ENCODE measurements at places on chromosomes 1 and 21.

DNA sequence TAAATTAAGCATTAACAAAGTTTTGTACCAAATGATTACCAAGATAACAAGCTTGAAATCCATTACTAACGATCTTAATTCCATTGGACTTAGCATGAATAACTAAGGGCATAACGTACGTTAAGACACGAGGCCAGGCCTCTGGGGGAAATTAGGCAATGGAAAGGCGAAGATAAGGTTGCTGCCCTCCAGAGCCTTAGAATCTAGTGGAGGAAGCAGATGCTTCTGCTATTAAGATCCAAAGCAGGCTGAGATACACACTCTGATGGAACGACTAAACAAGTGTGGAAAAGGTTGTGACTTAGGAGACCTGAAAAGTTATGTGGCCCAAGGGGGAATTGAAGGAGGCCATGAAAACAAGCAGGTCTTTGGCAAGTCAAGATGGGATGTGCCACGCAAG is 6.0 kb downstream of the AKNAD1 start:
- no peak for DNase-seq

GRCh38 chr1:193184776-193185175 is 1.6 kb downstream of the B3GALT2 start:
- DNase-seq, result no peak

DNA sequence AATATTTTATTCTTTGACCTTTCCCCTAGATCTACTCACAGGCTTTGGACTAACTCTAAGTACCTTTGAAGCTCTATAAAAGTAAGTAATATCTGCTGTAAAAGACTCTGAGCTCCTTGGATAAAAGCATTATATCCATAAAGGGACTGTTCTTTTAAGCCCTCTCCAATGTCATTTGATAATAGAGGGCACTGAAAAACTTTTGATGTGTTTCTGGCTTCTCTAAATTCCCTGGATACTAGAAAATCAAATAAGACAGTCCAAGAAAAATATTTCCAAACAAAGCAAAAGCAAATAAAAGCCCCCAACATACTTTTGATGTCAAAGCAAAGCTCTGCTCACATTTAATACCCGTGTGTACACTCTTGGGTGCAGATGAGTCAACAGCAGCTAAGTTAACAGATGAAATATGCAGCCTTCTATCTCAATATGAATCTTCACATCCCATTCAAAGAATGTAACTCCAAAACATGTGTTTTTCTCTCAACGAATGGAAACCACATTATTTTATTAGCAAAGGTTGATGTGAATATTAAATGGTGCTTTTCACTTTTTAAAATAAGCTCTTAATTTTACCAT is 230.3 kb downstream of the CENPF start:
- DNase-seq, result no peak

- DNase-seq, result peak; percentile 10
Observed at GRCh38 chr21:46425571-46425970, 33.1 kb upstream of the DIP2A start.

GRCh38 chr1:55300975-55301374 is 85.8 kb upstream of the USP24 start:
- DNase-seq, result no peak

DNA sequence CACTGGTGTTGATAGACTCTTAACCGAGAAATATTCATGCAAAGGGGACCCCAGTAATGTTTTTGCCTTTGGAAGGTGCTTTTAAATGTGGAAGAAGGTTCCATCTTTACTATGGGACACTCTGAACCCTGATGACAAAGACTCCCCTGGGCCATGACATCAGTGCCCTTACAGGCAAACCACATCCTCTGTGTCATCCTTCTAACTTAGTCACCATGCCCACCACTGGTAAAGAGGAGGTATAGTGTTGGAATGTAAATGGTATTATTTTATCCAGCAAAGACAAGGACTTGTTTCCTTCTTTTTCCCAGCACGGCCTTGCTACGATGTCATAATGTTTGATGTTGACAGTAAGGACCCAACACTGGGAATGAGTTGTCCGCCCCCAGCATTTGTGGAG is 12.6 kb downstream of the METTL13 start:
- no peak for DNase-seq

DNA sequence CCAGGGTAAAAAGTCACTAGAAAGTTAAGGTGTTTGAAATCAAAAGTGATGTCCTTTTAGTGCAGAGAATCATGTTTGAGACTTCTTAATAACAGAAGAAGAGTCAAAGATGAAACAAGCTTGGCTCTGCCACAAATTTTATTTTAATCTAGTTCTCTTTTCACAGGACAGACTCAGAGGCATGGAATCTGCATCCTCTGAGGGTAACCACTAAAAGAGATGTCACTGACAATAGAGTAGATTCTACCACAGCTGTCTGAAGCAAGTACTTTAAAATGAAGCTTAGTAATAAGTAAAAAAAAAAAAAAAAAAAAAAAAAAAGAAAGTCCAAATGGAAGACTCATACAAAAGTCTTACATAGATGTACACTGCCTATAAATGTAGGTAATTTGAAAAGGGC is 519.7 kb upstream of the PRMT6 start:
- DNase-seq, result no peak

GRCh38 chr1:115833856-115834255 is 7.1 kb downstream of the NHLH2 start:
- DNase-seq, result no peak

DNA sequence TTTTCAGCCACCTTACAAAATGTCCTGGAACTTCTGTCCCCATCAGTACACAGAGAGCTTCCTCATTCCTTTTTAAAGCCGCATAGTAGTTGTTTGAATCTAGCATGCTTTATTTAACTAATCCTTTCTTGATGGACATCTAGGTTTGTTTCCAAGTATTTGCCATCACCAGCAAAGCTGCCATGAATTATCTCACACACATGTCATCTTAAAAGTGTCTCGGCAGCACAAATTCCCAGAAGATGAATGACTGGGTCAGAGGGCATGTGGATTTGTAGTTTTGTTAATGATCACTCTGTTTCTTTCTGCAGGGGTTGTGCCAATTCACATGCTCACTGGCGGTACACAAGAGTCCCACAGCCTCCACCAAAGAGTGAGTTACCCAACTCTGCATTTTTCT is 68.3 kb downstream of the CLIC6 start:
- DNase-seq, result no peak

GRCh38 chr21:40563900-40564299 is 283.1 kb downstream of the DSCAM start:
- no peak for DNase-seq

GRCh38 chr1:3903141-3904005 is 3.3 kb upstream of the C1orf174 start:
- no peak for DNase-seq

DNA sequence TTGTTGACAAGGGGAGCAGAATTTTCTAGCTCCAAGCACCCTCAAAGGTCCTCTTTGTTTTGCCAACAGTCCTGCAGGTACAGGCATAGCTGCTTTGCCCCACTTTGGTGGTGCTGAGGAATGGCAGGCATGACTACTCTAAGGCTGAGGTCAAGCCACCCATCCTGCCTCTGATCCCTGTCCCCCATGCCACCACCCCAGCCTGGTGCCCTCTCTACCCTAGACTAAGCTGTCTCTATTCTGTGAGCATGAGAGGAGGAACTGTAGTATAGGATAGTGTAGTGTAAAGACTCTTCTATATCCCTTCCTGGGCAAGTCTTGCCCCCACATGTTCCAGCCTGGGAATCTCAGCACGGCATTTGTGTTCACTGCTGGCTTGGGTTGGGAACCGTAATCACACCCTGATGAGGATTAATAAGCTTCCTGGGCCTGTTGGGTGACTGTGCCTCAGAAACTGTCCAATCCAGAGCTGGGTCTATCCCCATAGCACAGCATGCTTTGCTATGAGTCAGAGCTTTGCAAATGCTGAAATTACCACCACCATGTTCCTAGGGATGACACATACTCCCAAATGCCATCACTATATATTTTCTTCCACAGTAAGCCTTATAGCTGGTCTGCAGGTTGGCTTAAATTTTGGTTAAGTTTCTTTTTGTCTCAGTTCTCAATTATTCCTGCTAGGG is 105.7 kb upstream of the PPP2R5A start:
- DNase-seq, result no peak

- no peak for DNase-seq
Observed at GRCh38 chr21:34276711-34277425, 86.9 kb upstream of the KCNE2 start.

- DNase-seq, result no peak
Observed at GRCh38 chr1:21239221-21239620, 51.0 kb downstream of the ECE1 start.

DNA sequence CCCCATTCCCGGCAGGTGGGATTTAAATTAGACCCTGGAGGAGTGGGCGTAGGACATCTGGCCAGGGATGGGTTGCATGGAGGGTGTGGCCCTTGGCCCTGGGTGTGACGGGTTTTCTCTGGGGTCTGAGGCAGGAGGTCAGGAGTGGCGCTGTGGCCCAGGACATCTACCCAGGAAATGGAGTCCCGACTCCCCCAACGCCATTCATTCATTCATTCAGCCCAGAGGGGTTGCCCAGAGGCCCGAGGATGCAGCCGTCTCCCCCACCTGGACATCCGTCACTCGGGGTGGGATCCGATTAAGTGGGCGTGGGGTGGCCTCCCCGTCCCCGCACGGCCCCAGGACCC is 663 bp downstream of the ATP13A2 start:
- DNase-seq, result no peak

- DNase-seq, result no peak
Observed at GRCh38 chr1:203075236-203076030, 10.4 kb downstream of the MYOG start.

GRCh38 chr1:7785108-7785507 is 1.0 kb downstream of the PER3 start:
- DNase-seq, result no peak

DNA sequence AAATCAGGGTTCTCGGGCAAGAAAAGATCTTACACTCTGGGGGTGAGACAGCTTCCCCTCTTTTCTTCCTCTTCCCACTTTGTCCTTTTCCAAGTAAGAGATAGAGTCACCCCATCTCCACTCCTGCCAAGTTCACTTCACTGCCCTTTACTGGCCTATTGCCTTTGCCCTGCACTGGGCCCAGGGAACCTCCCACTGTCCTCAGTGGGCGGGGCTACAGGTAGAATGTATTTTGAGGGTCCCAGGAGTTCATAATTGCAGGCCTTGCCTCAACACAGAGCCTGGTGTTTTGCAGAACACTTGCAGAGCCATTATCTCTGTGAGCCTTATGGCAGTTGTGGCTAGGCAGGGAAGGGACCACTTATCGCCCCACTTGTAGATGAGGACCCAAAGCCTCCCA is 3.3 kb downstream of the AMPD2 start:
- DNase-seq, result no peak

- no peak for DNase-seq
Observed at GRCh38 chr1:156632355-156632754, 9.6 kb upstream of the BCAN start.

DNA sequence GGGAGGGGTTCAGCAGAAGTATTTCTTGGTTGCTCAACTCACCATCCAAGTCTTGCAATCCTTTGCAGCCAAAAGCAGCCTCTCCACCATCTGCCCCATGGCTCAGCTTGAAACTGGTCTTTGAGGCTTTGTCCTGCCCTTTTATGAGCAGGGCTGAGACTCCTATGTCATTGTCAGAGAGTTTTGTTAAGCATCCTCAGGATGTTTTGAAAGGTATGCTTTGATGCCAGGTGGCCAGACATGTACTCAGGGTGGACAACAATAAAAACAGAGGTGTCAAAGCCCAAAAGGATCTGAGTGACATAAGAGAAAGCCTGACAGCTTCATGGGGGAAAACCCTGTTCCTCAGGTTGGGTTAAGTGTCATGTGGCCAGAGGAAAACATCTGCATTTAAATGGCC is 310.5 kb downstream of the PRDM2 start:
- no peak for DNase-seq

GRCh38 chr1:227946624-227947385 is 927 bp downstream of the WNT9A start:
- DNase-seq, result peak; percentile 29

DNA sequence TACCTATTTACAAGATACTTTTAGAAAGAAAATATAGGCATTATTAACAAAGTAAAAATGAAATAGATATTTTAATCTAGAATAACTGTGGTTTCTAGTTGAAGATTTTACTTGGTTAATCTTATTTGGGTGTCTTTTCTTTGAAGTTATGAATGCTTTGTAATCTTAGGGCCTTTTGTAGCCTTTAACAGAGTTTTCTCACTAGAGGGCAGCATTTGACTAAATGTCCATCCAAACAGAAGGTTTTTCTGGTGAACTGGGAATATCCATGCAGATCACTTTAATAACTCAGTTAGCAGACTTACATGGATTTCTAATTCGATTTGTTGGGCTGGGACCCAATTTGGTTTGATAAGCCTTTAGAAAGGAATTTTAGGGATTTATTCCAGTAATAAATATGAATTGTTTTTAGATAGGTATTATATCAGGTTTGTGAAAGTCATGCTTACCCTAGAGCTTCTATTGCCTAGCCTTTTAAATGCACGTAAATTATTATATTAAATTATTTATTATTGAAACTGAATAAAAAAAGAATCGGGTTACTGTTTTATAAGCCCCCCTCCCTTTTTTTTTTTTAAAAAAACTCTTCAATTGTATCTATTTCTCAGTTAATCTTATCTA is 119.7 kb downstream of the ZNF326 start:
- DNase-seq, result peak; percentile 77

GRCh38 chr1:19435181-19435580 is 50.2 kb downstream of the CAPZB start:
- DNase-seq, result no peak

DNA sequence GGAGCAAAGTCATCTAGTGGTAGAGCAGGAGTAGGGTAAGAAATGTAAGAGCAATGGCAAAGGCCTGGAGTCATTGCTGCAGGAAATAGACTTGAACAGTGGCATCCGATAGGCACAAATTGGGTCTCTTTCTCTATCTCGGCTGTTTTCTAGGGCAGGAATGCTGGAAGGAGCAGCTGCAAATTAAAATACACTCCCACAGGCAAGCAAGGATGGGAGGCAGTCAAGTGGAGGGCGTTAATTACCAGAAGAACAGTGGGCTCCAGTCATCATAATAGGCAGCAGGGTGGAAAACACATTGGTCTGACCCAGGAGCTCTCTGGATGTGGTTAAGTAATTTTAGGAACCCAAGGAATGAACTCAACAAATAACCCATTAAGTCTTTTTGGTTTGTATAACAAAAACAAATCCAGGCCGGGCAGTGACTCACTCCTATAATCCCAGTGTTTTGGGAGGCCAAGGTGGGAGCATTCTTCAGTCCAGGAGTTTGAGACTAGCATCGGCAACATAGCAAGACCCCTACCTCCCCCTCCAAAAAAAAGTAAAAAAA is 7.8 kb upstream of the TDRD5 start:
- DNase-seq, result no peak

DNA sequence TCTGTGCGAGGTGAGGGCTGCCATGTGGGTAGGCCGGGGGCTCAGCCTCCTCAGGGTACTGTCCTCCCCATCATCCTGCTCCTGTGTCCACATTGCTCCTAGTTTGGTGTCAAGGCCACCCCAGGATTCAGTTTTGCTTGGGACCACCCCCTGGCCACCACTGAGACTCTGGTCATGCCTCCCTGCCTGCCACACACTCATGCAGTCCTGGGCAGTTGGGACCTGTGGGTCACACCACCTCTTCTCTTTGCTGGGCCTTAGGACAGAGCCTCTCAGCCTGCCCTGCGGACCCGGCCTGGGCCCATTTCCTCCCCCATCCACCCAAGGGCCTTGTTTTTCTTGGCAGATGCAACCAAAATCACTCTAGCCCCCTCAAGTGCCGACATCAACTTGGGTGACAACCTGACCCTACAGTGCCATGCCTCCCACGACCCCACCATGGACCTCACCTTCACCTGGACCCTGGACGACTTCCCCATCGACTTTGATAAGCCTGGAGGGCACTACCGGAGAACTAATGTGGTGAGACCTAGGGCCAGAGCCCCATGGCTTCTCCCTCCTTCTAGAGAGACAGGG is 19.4 kb downstream of the TMEM81 start:
- no peak for DNase-seq
